ENCODE measurements at places on chromosomes 2 and 18.
A peak's percentile ranks its signal among the peaks of the same experiment; 100 is the strongest.

- DNase-seq: no peak
These were observed 262.7 kb upstream of the SPOPL start for GRCh38 chr2:138238908-138239307.

- DNase-seq: no peak
These were observed 7.8 kb upstream of the C2orf72 start for GRCh38 chr2:231029563-231029962.

GRCh38 chr2:149192427-149192826 is 138.0 kb upstream of the LYPD6 start:
- no peak for DNase-seq

DNA sequence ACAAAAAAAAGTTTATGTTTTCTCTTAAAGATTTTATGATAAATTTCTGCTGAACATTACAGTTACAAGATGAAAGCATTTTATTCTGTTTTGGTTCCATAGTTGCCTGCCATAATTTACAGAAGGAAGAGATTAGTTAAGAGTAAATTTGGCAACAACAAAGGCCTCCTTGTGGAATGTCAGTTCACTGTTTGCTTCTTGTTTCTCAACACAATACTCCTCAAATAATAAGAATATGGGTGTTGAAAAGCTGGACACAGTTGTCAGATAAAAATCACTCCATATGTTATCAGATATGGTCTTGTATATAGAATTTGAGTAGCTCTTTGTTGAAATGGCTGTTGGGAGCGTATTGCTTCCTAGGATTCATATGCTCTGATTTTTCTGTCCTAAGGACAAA is 359.5 kb downstream of the CPS1 start:
- DNase-seq: no peak

- DNase-seq: no peak
These were observed 59.1 kb downstream of the GBX2 start for GRCh38 chr2:236109061-236109460.

- DNase-seq: no peak
These were observed 144.4 kb downstream of the MREG start for GRCh38 chr2:215868846-215869543.

- peak; percentile 31 for DNase-seq
These were observed 2.1 kb upstream of the HSBP1L1 start for GRCh38 chr18:79962311-79962710.

- DNase-seq: no peak
These were observed 190.0 kb downstream of the ZBTB7C start for GRCh38 chr18:48219037-48219809.

DNA sequence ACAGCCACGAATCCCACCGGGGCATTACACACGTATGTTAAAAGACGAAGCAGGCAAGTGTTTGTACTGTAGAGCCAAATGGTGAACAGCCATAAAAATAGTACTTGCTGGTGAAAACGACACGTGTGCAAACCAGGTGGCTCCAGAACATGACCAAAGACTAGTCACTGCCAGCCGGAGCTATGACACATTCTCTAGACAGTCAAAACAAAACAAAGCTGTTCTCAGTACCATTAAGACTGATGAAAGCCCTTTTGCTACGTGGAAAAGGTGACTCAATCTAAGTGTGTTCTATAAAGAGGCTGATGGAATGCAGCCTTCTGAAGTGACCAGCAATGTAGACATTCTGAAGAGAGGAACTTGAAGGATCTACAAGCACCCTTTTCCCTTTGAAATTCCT is 367.7 kb upstream of the NETO1 start:
- peak; percentile 65 for DNase-seq

- no peak for DNase-seq
These were observed 101.8 kb upstream of the SCN1A start for GRCh38 chr2:166229678-166230023.

DNA sequence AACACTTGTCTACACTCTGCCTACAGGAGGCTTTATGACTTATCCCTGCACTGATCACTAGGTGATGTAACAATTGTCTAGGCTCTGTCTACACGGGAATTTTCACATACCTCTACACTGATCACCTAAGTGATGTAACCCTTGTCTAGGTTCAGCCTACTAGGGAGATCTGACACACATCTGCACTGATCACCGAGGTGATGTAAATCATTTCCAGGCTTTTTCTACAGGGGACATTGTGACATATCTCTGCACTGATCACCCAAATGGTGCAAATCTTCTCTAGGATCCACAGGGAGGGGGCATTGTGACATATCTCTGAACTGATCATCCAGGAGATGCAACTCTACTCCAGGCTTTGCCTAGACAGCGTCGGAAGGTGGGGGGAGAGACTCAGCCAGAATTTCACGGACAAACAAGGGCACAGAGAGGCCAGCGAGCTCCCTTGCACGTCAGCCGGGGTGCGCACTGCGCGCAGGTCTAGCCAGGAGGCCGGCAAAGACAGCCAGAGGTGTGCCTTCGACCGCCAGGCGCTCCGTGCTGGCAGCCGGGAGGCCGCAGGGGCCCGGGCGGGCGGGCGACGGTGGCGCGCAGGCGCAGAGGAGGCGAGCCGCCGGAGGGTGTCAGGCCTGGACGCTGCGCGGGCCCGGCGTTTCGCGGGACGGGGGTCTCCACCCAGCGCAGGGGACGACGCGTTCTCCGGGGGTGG is 46.9 kb upstream of the USP14 start:
- peak; percentile 44 for DNase-seq

DNA sequence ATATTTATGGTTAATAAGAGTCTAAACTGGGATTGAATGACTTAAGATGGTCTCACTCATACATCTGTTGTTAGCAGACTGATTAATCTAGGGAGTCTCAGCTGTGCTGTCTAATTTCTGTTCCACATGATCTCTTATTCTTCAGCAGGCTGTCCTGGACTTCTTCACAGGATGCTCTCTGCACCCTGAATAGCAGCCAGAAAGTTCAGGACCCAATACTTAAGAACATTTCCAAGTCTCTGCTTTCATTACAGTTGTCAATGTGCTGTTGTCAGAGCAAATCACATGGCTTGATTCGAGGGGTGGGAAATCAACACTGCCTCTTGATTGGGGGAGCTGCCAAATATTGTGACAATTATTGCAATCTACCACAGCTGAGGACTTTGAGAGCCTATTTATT is 627.1 kb upstream of the SLC8A1 start:
- no peak for DNase-seq

DNA sequence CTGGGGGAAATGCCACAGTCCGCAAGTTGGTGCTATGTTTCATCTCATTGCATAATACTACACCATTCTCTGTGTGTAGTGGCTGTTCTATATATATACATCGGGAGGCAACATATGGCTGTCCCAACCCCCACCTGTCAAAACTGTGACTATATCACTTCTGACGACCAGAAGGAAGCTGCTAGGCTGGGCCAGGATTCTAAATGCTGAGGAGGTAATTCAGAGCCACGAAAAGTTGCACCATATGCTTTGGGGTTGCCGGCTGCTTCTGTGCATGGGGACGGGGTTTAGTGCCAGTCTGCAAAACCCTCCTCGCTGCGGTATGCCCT is 117.3 kb downstream of the MSH2 start:
- DNase-seq: no peak

DNA sequence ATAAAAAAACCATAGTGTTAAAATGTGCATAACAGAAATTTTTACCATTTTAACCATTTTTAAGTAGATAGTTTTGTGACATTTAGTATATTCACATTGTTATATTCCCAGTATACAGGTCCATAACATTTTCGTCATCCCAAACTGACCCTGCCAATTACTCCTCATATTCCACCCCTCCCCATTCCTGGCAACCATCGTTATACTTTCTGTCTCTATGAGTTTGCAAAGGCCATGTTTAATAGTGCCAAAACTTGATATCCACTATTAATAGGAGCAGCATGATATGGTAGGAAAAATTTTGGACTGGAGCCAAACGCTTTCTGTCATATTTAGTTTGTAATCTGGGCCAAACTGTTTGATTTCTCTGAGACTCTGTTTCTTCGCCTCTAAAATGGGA is 30.9 kb downstream of the PLCL1 start:
- no peak for DNase-seq

DNA sequence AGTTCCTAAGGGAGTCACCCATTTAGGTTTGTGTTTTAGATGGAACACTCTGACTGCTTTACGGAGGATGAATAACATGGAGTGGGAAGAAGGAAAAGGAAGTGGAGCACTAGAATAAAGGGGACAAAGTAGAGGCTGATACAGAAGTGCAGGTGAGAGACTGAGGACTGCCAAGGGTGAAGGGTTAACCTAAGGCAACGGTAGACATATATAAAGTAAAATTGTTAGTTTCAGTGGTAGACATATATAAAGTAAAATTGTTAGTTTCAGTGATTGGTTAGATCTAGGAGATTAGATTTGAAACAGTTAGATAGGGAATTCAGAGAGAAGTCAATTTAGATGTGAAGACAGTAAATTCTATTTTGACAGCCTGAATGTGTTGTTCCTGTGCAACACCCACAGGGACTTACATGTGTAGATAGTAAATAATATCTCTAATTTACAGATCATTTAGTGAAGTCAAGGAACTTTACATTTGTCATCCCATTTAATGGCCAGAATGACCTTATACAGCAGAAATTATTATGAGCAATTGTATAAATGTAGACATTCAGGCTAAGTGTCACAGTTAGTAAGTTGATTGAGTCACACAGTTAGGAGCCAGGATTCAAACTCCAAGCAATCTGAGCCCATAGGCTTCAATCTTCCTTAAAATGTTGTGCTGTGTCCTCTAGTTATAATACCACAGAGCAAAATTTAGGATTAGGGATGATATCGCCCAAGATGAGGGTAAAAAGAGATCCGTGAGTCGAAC is 270.8 kb upstream of the UBE2E3 start:
- no peak for DNase-seq

GRCh38 chr18:26656431-26656943 is 108.1 kb upstream of the KCTD1 start:
- no peak for DNase-seq

- no peak for DNase-seq
These were observed 36.6 kb downstream of the FAM178B start for GRCh38 chr2:96949701-96950350.

DNA sequence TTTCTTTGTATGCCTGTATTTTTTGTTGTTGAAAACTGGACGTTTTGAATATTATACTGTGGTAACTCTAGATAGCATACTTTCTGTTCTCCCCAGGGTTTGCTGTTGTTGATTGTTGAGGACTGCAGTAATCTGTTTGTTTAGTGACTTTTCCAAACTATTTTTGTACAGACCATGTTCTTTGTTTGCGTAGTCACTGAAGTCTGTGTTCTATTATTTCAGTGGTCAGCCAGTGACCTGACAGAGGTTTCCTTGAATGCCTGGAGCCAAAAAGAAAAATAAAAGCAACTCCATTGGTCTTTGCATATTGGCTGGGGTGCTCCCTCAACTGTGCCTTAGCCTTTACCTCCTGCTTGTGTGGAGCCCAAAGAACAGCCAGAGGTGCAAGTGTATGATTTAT is 42.7 kb upstream of the PHLPP1 start:
- no peak for DNase-seq

DNA sequence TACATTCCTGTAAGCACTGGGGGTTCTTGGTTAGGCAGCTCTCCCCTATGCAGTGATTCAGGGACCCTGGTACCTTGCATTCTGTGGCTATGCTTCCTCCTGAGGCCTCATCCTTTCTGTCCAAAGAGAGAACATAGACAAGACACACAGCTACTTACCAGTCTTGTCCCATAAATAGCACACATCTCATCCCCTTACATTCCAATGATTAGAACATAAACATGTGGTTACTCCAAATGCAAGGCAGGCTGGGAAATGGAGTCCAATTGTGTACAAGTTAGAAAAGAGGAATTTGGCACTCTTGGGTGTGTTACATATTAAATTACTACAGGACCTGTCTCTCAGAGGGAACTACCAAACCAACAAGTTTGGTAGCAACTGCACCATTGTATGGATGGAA is 171.3 kb downstream of the ARHGAP15 start:
- peak; percentile 30 for DNase-seq

DNA sequence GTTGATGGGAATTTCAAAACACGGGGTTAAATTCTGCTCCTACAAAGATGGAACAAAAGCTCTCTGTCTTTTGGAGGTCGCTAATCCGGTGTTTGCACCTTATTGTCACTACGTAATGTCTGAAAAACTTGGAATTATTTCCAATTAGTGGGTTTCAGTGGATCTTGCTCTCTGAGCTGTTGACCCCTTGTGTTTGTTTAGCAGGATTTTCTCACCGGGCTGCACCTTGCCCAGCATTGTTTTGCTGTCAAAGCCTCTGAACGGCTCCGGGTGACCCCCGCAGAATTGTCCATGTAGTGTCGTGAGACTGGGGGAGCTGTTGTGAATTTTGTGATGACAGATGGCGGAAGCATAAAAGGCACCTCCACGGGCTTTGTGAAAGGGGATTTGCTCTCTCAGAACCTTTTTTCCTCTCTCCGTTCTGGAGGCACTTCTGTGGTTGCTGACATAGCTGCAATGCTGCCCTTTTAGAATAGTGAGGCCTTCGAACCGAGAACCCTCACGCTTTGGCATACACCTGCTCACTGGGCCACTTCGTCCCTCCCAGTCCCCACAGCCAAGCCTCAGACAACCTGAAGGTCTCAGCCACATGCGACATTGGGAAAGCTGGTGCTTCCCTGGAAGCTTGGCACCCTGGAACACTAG is 129.4 kb downstream of the ACOXL start:
- no peak for DNase-seq

- peak; percentile 36 for DNase-seq
These were observed 604 bp upstream of the STK11IP start for GRCh38 chr2:219596954-219597551.
